ENCODE measurements at places on chromosomes 1 and 21. TPM values are rescaled to one million over a fixed set of nuclear protein-coding genes. Genes with fewer than 3 reads are reported as not detected.

S100A16 gene
- 328 TPM for total RNA-seq

DCST2 gene
- total RNA-seq, result 0.09 TPM

PCSK9 gene
- total RNA-seq, result under 0.01 TPM

FMO5 gene
- 0.45 TPM for total RNA-seq

ATP1A1 gene
- total RNA-seq, result 214 TPM

BCAS2 gene
- total RNA-seq, result 32.4 TPM

Data from endothelial cell of coronary artery (primary cell).